ENCODE measurements at places on chromosomes 5 and 9.

DNA sequence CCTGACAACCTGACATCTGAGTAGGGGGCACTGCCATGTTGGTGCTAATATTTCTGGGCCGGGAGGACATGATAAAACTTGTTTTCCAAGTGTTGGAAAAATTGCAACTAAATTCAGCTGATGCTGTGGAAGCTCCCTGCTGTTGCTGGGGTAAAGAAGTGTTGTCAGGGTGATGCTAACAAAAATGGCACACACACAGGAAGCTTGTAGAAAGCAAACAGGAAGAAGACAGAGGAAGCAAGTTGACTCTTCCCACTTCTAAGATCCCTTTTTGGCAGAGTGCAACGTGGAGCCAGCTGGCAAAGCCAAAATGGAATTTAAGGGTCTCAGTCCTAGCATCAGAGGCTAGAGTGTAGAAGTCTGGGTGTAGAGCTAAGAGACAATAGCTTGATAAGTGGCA is 11.3 kb upstream of the RIOK2 start:
- no peak for DNase-seq

- DNase-seq: no peak
Measured at GRCh38 chr5:119131530-119132304, 60.8 kb downstream of the DMXL1 start.

DNA sequence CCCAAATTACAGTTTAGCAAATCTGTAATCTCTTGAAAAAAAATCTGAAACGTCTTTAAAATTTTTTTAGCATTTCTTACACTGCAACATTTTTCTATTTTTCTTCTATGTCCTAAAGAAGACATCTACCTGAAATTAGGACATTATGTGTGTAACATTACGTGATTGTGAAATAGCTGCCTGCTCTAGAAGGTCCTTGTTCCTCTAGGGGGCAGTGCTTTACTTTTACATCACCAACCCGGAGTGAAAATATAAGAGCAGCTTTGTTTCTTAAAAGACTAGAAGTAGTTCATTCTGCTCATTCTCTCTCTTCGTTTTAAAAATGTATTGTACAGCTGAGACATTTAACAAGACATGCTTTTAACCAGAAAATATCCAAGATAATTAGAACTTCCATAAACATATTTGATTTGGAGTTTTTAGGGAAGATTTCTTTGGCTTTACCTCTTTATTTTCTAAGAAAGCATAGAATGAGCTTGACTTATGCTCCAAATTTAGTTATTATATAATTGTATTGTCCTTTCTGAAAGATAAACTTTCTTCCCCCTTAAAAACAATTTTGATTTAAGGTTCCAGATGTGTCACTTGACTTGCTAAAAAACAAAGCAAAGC is 48.1 kb upstream of the RIOK2 start:
- DNase-seq: peak; percentile 22

GRCh38 chr5:97365163-97365845 is 182.3 kb upstream of the RIOK2 start:
- no peak for DNase-seq

- peak; percentile 3 for DNase-seq
Measured at GRCh38 chr5:33588654-33589372, 148.0 kb downstream of the TARS1 start.

GRCh38 chr5:172648755-172649154 is 7.7 kb downstream of the NEURL1B start:
- DNase-seq: no peak

DNA sequence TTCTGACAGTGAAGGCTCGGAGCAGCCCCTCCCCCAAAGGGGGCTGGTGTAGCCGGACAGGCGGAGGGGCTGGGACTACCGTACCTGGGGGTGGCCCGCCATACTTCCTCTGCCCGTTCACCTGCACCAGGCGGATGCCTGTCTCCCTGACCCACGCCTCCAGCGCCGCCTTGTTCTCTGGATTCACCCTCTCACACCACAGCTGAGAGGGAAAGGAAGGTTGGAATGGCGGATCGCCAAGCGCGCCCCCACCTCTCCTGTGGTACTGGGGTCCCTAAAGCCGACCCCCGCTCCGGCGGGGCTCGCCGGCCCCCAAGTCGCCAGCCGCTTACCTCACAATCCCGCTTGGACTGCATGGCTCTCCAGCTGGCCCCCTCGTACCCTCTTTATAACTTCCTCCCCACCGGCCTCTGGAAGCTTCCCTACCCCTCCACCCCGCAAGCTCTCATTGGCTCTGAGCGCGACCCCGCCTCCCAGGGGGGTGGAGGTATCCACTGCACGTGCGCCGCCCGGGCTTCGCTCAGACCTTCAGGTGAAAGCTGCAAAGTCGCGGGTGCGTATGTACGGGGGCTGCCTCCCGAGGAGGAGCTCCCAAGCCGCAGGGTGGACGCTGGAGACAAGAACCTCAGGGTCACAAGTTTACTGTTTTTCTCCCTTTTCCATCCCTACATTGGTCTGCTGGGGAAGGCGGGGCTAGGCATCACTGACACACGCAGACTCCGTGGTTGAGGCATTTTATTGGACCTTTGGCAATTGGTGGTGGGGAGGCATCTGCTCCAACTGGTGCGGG is at the start of gene DND1:
Gene DND1 (minus strand): TSS at position 390 of the 790 bp plus-strand sequence. CDS start 34 bp downstream, at position 356.
- DNase-seq: no peak

GRCh38 chr9:94908011-94908563 is 181.6 kb downstream of the AOPEP start:
- no peak for DNase-seq

- DNase-seq: no peak
Measured at GRCh38 chr9:131505012-131505411, 2.3 kb downstream of the POMT1 start.

DNA sequence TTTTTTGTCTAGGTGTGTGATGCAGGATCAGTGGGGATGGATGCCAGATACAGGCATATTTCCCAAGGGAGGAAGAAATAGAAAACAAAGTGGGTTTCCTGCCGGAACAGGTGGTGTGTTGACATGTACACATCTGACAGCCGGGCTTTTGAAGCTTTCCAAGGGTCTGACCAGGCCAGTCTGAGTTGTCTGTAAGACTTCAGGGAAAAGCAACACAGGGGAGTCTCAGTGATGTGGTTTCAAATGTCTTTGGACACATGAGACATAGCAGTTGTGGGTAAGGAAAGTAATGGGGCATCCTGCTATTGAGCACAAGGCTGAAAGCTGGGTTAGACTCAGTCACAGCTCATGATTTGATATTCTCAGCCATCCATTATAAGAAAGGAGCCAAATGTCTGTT is 274.9 kb downstream of the PIK3R1 start:
- no peak for DNase-seq

GRCh38 chr5:92544036-92544435 is 1037.0 kb downstream of the NR2F1-AS1 start:
- no peak for DNase-seq

GRCh38 chr9:32707326-32707725 is 71.9 kb upstream of the TAF1L start:
- no peak for DNase-seq

DNA sequence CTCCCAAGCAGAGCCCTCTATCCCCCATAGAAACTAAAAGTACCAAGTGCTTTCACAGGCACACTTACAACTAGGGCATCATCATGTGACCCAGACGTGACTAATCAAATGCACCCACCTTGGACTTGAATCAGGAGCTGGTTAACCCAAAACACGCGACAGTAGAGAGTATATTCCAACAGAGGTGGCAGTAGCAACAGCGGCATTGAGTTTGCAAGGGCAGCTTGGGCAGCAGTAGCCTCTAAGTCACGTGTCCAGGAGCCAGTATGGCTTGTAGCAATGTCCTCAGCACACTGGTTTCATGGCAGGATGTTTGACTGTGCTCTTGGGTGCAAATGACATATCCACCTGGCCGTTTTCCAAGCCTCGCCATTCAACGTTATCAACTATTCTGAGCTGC is 73.4 kb upstream of the DNAH5 start:
- DNase-seq: no peak

- no peak for DNase-seq
Measured at GRCh38 chr5:172048170-172048422, 41.7 kb upstream of the FBXW11 start.

DNA sequence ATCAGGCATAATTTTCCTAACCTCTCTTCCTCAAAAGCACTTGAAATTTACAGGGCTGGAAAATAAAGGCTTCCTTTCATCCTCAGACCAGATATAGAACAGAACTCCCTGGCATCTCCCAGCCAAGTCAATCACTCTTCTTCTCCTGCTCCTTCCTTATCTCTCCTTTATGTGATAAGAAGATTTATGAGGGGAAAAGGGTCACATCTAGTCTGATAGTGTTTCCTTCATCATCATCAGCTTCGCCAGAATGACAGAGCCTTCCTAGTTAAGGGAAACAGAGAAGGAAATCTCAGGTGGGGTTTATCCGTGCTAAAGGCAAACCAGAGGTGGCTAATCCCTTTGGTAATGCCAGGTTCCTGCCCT is 36.2 kb downstream of the LIX1 start:
- DNase-seq: no peak

DNA sequence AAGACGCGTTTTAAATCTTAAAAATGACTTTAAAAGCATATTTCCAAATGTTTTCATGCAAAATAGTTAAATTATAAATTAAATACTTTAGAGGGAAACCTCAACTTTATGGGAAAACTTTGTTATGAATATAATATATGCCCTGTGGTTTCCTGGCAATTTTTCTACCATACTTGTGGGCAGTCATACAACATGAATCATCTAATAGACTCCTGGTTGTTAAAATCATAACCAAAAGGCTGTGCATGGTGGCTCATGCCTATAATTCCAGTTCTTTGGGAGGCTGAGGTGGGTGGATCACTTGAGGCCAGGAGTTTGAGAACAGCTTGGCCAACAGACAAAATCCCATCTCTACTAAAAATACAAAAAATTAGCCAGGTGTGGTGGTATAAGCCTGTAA is 18.2 kb downstream of the ATP10B start:
- DNase-seq: no peak

- peak; percentile 61 for DNase-seq
Measured at GRCh38 chr5:1374030-1374678, 29.3 kb upstream of the CLPTM1L start.

GRCh38 chr5:64707191-64707590 is 16.9 kb downstream of the SHISAL2B start:
- no peak for DNase-seq

DNA sequence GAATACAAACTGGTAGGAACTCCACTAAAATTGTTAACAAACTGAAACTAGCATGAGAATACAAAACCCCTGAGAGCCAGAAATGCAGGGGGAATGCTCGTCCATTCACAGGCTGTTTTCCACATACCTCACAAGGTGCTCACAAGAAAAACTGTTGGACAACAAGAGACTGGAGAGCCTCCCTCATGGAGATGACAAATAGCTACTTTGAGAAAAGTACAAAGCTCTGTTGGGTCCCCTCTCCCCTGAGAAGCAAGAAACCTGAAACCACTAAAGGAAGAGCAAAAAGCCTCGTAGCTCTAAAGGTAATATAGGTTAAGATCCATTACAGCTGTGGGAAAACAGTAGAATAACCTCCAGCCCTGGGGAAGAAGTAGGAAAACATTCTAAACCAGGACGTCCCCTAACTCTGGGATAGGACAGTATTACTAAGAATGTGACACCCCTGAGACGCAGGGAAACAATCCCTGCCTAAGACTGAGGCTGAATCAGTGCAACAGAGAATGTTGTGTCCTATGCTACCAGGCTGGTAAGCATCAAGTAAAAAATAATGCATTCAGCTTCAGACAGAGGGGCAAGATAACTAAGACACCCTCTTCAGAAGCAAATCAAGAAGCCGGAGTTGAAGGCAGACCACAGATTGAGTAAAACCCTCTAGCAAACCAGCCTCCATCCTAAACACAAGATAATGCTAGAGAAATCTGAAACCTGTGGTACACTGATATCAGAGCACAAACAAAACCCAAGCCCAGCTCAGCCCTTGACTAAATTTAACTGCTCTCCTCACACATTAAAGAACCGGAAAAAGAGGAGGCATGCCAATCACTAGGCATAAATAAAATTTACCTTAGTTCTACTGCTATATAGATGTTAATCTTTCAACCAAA is 160.2 kb downstream of the SSBP2 start:
- no peak for DNase-seq

DNA sequence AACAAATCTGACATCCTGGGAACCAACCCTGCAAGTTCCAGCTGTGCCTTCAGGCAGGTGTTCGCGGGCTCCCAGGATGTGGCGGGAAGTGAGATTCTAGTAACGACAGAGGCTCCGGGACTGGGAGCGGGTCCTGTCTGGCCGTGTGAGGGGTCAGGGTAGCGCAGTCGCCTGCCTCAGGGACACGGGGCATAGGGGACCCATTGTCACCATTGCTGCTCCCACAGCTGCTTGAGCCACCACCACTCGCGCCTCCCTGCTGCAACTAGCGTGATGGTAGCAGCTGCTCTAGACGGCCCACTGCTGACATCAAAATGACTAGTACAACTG is 468.5 kb downstream of the CDH9 start:
- DNase-seq: no peak

DNA sequence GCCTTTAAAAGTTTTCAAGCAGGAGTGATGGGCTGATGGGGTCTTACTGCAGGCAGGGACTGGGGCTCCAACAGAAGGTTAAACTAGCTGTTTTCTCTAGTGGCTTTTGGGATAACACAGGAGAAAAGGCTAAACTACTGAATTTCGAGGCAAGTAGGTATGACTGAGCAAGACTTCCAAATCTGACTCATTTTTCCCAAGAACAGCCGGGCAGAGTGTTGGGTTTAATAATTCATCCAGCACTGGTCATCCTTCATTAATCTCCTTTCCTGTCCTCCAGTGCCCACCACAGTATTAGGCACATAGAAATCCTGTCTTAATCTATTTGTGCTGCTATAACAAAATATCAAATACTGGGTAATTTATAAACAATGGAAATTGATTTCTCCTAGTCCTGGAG is 20.5 kb downstream of the MSX2 start:
- DNase-seq: no peak

GRCh38 chr5:176406436-176407052 is 9.8 kb downstream of the CLTB start:
- no peak for DNase-seq

DNA sequence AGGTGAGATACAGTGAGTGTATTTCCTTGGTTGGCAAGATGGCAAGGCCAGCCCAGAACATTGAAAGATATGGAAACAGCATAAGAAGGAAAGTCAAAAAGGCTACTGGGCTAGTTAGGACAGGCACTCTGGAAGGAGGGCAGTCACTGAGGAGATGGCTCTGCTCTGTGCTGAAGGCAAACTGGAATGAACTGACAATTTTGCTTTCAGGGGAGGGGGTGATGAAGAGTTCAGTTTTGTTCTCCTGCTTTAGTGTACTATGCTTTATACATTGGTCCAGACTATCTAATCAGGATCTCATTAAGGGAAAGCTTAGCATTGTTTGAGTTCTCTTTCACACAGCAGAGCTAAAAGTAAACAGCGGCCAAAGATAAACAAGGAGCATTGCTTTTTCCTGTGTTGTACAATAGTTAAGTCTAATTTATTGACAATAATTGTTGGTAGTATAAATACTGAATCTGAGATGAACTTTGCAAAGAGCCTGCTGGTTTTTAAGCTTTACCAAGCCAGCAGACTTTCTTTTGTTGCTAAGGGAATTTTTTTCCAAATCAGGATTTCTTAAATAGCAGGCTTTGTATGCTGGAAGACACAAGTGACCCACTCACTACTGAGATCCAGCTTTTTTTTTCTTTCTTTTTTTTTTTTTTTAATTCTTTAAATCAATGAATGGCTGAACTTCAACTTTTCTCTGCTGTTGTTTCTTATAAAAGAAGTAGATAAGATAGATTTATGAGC is 355.5 kb downstream of the ARRDC3 start:
- no peak for DNase-seq
